ENCODE measurements at places on chromosomes 11 and 22.

GRCh38 chr11:6298605-6299004 is 21.7 kb downstream of the CAVIN3 start:
- no peak for DNase-seq

GRCh38 chr11:32949739-32950138 is 57.1 kb downstream of the QSER1 start:
- no peak for DNase-seq

DNA sequence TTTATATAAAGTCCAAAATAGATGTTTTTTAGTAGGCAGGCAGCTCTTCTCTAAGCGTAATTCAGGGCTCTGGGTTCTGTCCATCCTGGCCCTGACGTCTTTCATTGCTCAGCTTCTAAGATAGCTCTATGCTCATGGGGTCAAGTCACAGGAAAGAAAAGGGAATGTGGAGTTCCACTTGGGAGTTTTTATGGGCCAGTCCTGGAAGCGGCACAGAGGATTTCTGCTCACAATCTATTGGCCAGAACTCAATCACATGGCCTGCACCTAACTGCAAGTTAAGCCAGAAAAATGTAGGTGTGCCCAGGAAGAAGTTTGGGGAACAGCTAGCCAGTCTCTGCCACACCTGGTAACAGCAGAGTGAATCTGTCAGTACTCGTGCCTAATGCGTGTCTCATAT is 7.4 kb upstream of the ZBTB16 start:
- DNase-seq = no peak

DNA sequence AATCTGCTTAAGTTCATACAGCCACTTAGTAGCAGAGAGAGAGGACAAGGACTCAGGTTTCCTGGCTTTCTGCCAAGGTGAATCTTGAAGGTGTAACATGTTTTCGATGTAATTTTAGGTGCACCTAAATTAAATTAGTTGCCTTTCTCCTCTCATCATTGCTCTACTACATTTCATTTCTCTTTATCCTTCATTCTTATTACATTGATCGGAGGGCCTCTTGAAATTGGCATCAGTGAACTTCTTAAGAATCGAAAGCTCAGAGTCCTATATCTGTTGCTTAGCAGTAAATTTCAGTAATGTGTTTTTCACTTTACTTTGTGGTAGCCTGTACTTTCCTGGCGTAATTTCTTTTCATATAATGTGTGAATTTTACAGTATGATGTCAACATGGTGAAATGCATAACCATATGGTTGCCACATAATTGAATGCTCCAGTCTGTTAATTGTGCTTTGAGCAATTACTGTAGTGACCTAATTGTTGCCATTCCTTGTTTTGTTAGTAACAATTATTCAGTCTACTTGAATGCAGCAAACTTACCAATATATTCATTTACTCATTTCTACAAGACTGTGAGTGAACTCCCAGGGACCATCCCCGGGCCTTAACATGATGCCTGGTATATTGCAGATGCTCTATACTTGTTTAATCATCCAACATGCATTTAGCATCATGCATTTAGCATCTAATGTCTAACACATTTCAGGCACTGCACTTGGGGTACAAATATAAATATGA is 138.1 kb downstream of the MAML2 start:
- no peak for DNase-seq

GRCh38 chr11:2196970-2197770 is 25.6 kb upstream of the TH start:
- DNase-seq = peak; percentile 87

DNA sequence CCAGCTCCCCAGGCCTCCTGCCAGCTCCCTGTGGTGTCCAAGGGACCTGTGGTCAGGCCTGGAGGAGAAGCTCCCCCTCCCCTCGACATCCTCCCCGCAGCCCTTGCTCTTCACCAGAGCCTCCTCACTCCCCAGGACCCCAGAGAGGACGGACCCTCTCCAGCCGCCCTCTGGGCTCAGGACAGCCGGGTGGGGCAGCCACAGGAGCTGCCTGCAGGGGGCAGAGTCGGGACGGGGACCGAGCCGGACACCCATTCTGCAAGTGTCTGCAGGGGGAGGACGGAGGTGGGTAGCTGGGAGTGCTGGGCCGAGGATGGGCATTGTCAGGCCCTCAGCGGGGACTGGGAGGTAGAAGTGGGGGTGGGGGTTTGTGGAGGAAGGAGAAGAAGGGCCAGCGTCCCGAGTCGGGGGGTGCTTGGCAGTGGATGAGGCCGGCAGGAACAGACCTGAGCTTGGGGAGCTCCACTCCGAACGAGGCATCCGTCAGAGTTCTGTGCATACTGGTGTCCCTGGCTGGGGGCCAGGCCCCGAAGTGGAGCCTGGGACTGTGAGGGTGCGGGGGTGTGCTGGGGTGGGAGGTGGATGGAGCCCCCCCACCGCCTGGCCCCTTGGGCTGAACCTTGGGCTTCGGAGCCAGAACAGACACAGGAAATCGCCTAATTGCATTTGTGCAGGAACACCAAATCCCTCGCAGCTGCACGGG is 15.2 kb downstream of the PRR33 start:
- no peak for DNase-seq

All from GM13977 (cell line).